A673 (cell line): ENCODE measurements at places on chromosomes 11 and 22.

DNA sequence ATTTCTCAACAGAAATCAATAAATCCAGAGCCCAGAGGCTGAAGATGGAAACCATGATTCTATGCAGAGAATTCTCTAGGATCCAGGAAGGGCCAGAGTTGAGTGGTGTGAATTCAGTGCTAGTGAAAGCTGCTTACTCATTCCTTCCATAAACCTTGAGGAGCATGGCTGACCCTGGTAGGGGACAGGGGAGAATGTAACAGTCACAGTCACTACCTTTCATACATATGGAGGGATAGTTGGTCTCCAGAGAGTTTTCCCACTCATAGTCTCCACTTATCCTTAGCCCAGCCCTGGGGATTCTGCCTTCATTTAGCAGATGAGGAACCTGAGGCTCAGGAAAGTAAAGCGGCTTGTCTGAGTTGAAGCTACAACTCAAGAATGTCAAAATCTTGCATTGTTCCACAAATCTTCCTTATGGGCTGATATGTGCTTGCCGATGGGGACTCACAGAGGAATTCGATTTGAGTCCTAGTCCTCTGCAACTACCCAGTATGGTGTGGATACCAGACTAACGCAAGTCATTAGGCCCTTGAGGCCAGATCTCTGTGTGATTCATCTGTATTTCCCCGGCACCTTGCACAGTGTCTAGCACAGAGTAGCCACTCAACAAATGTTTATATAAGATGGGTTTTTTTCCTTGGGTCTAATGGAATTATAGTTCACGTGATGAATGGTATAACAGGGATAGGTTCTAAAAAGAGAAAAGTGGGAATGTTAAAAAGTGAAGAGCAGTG is 3.7 kb upstream of the ANAPC15 start:
- H3K27me3 ChIP-seq: no peaks in the 10 kb centered on the region
- DNase-seq: no peak
- H3K36me3 ChIP-seq: no peaks in the 10 kb centered on the region
- no peak overlapping the region for H3K27ac ChIP-seq
- H3K4me1 ChIP-seq: peaks cover 10% of the 10 kb centered on the region

- no peak for DNase-seq
- H3K27me3 ChIP-seq: no peaks in the 10 kb centered on the region
- no peak overlapping the region for H3K27ac ChIP-seq
- H3K36me3 ChIP-seq: no peaks in the 10 kb centered on the region
- no peak overlapping the region for H3K4me3 ChIP-seq
These were observed 28.6 kb upstream of the OR8B8 start for GRCh38 chr11:124474079-124474478.

GRCh38 chr11:29448246-29448877 is 568.5 kb downstream of the KCNA4 start:
- no peaks in the 10 kb centered on the region for H3K36me3 ChIP-seq
- no peak overlapping the region for H3K27ac ChIP-seq
- H3K27me3 ChIP-seq: peaks cover 5% of the 10 kb centered on the region
- no peaks in the 10 kb centered on the region for H3K4me1 ChIP-seq
- H3K4me3 ChIP-seq: no peak overlapping the region
- peak; percentile 44 for DNase-seq

- H3K27ac ChIP-seq: no peak overlapping the region
- DNase-seq: no peak
- H3K36me3 ChIP-seq: no peaks in the 10 kb centered on the region
- no peaks in the 10 kb centered on the region for H3K4me1 ChIP-seq
- H3K4me3 ChIP-seq: no peak overlapping the region
These were observed 409.6 kb downstream of the GUCY1A2 start for GRCh38 chr11:106608677-106609076.

DNA sequence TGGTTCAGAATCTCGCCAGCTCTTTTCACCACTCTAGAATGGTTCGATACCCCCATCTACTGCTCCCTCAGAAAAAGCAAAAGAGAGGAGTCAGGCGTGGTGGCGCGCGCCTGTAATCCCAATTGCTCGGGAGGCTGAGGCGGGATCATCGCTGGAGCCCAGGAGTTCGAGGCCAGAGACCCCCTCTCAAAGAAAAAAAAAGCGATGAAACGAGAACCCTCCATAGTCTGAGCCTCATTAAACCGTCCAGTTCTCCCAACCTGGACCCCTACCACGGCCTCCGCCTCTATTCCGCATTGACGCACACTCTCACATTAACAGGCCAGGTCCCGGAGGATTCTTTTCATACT is 439 bp downstream of the SPA17 start:
- no peaks in the 10 kb centered on the region for H3K27me3 ChIP-seq
- no peak for DNase-seq
- peak overlapping the region; percentile 73 for H3K4me3 ChIP-seq
- H3K36me3 ChIP-seq: no peaks in the 10 kb centered on the region
- H3K27ac ChIP-seq: peak overlapping the region; percentile 76
- H3K4me1 ChIP-seq: peaks cover 10% of the 10 kb centered on the region

DNA sequence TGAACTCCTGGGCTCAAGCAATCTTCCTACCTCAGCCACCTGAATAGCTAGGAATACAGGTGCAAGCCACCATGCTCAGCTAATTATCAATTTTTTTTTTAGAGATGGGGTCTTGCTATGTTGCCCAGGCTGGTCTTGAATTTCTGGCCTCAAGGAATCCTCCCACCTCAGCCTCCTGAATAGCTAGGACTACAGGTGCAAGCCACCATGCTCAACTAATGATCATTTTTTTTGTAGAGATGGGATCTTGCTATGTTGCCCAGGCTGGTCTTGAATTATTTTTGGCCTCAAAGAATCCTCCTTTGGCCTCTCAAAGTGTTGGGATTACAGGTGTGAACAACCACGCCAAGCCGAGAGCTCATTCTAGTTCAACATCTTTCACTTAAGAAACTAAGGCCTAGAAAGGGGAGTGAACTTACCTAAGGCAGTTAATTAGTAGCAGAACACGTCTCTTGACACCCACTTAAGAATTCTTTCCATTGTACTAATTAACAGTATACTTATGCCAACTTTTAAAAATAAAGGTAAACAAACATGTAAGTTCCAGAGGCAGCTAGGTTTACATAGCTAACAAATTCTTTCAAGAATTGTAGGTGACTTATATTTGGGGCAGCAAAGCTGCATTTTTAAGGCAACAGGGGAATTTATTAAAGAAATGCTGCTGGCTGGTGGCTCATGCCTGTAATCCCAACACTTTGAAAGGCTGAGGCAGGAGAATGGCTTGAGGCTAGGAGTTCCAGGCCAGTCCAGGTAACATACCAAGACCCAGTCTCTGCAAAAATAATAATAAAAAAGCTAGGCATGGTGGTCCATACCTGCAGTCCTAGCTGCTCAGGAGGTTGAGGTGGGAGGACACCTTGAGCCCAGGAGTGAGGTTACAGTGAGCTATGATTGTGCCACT is 9.6 kb downstream of the ZBED5 start:
- DNase-seq: no peak
- peaks cover 14% of the 10 kb centered on the region for H3K36me3 ChIP-seq
- H3K4me3 ChIP-seq: no peak overlapping the region
- H3K4me1 ChIP-seq: no peaks in the 10 kb centered on the region

- no peaks in the 10 kb centered on the region for H3K36me3 ChIP-seq
- DNase-seq: no peak
- peaks cover 35% of the 10 kb centered on the region for H3K4me1 ChIP-seq
- H3K27me3 ChIP-seq: no peaks in the 10 kb centered on the region
- H3K4me3 ChIP-seq: no peak overlapping the region
These were observed 11.1 kb downstream of the C11orf91 start for GRCh38 chr11:33689501-33689900.

DNA sequence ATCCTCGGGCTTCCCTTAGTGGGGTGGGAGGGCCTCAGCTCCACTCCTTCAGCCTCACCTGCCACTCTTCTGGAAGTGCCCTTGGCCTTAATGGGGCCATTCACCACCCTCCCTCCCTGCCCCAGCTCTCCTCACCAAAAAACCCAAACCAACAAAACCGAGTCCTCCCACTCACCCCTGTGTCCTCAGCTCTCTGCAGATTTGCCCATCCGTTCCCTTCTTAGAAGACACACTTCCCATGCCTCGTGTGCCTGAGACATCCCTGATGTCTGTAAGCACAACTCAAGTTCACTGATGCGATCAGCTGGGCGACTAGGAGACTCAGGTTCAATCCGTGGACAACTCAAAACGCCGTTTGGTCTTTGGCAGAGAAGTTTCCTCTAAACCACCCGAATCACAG is 839.2 kb downstream of the TBC1D22A start:
- no peak for DNase-seq
- H3K27ac ChIP-seq: no peak overlapping the region
- no peak overlapping the region for H3K4me3 ChIP-seq
- no peaks in the 10 kb centered on the region for H3K36me3 ChIP-seq

DNA sequence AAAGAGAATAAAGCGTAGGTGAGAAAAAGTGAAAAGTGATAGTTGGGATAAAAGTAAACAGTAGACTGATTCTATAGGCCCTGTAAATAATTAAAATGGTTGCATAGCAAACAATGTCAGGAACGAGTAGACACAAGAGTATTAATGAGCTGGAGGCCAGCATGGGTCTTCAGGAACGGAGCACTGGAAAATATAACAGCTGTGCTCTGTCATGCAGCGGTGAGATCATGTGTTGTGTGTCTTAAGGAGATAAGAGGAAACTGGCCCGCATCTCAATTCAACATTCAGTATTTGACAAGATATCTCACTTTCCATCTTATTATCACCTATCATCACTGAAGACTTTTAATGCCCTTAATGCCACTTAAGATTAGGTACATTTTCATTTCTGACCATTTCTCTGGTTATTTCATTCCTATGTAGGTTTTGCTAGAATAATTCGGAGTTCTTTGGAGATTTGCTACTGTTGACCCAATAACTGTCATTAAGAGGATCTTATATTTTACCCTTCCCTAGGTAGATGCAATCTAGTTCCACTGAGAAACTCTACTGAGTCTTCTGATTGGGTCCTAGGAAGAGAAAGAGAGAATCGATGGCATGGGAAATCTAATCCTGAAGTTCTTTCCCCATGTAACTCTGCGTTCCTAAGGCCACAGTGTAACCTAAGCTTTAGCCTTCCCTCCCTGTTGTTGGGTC is 35.5 kb upstream of the VWA5A start:
- DNase-seq: no peak
- H3K36me3 ChIP-seq: no peaks in the 10 kb centered on the region
- peaks cover 35% of the 10 kb centered on the region for H3K4me1 ChIP-seq
- H3K27ac ChIP-seq: no peak overlapping the region
- H3K27me3 ChIP-seq: no peaks in the 10 kb centered on the region
- no peak overlapping the region for H3K4me3 ChIP-seq

GRCh38 chr11:48008951-48009270 is 28.6 kb downstream of the PTPRJ start:
- H3K27me3 ChIP-seq: no peaks in the 10 kb centered on the region
- DNase-seq: no peak
- H3K4me1 ChIP-seq: peaks cover 7% of the 10 kb centered on the region
- H3K36me3 ChIP-seq: no peaks in the 10 kb centered on the region

GRCh38 chr22:49368976-49369725 is 458.5 kb downstream of the BRD1 start:
- peak overlapping the region; percentile 41 for H3K4me3 ChIP-seq
- H3K27me3 ChIP-seq: no peaks in the 10 kb centered on the region
- peak; percentile 71 for DNase-seq
- H3K4me1 ChIP-seq: no peaks in the 10 kb centered on the region

DNA sequence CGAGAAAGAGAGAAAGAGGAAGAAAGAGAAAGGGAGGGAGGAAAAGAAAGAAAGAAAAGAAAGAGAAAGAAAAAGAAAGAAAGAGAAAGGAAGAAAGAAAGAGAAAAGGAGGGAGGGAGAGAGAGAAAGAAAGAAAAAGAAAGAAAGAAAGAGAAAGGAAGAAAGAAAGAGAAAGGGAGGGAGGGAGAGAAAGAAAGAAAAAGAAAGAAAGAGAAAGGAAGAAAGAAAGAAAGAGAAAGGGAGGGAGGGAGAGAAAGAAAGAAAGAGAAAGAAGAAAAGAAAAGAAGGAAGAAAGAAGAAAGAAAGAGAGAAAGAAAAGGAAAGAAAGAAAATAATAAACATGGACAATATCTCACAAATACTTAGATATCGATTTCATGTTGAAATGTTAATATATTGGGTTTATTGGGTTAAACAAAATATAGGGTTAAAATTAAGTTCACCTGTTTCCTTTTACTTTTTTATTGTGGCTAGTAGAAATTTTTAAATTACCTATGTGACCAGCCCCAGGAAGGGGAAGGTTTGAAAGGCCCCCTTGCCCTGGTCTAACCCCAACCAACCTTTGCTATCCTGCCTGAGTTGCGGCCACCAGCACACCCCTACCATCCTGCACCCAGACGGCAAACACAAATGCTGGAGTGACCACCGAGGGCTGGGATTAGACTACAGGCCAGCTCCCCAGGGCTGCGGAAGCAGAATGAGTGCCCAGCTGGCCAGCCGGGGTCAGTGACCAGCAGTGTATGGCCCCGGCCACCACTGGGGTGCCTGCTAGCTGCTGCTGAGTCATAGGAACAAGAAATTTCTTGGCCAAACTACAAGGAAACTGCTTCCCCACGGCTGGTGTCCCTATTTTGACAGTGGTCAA is 81.0 kb upstream of the FGF3 start:
- H3K27ac ChIP-seq: no peak overlapping the region
- no peaks in the 10 kb centered on the region for H3K36me3 ChIP-seq
- no peak overlapping the region for H3K4me3 ChIP-seq
- H3K4me1 ChIP-seq: no peaks in the 10 kb centered on the region
- DNase-seq: no peak
- peaks cover 14% of the 10 kb centered on the region for H3K27me3 ChIP-seq

DNA sequence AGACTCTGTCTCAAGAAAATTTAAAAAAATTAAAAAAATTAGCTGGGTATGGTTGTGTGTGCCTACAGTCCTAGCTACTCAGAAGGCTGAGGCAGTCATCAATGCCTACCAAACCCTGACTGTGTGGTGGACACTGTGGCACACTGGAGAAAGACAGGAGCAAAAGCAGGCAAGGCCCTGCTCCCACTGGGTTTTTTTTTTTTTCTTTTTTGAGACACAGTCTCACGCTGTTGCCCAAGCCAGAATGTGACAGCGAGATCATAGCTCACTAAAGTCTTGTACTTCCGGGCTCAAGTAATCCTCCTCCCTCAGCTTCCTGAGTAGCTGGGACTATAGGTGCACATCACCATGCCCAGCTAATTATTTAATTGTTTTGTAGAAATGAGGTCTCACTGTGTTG is 4.6 kb downstream of the NEFH start:
- no peak overlapping the region for H3K27ac ChIP-seq
- no peaks in the 10 kb centered on the region for H3K4me1 ChIP-seq
- H3K27me3 ChIP-seq: peaks cover 22% of the 10 kb centered on the region
